ENCODE measurements at places on chromosomes 5 and 9.

GRCh38 chr9:90189306-90189705 lies 453.3 kb downstream of the DIRAS2 start:
- DNase-seq, result no peak

GRCh38 chr5:122766130-122766529 lies 8.8 kb upstream of the SNX2 start:
- no peak for DNase-seq

DNA sequence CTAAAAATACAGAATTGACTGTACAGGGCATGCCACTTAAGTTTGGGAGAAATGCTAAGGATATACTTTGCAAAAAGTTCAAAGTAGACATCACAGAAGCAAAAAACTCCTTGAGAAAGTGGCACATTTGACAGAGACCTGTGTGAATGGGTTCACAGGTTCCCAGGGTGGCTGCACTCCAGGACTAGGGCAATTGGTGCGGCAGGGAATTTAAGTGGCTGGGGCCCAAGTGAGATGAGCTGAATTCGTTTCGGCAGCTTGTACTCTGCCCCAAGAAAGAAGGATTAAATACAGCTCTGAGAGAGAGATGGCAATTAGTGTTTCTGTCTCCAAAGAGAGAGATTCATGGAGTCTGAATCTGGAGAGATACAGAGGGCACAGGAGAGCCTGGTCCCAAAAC lies 280.1 kb downstream of the FBXL17 start:
- no peak for DNase-seq

DNA sequence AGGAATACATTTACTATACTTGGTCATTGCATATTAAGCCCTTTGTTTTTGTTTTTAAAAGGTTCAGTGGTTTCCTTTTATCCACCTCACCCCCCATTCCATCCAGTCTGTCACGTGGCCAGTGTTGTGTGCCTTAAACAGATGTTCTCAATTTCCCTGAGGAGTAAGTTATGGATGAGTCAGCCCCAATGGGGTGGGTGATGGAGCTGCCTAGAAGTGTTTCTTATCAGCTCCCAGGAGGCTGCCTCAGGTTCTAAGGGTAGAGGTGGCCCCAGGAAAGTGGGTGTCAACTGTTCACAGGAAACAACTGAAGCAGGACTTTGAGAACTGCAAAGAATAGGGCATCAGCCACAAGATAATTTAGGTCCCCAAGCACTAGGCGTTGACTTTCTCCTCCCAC lies 41.1 kb downstream of the ACTBL2 start:
- DNase-seq, result no peak

GRCh38 chr9:18368206-18368605 lies 105.7 kb upstream of the ADAMTSL1 start:
- DNase-seq, result no peak

- no peak for DNase-seq
Observed at GRCh38 chr5:180823346-180823745, 20.7 kb upstream of the MGAT1 start.

GRCh38 chr5:137233726-137234125 lies 265.4 kb downstream of the SPOCK1 start:
- DNase-seq, result no peak

GRCh38 chr5:111237470-111237869 lies 13.3 kb downstream of the CAMK4 start:
- DNase-seq, result no peak

GRCh38 chr5:157126-157715 lies 34.1 kb upstream of the LRRC14B start:
- DNase-seq, result no peak

GRCh38 chr5:119405419-119405818 lies 46.9 kb upstream of the HSD17B4 start:
- no peak for DNase-seq

DNA sequence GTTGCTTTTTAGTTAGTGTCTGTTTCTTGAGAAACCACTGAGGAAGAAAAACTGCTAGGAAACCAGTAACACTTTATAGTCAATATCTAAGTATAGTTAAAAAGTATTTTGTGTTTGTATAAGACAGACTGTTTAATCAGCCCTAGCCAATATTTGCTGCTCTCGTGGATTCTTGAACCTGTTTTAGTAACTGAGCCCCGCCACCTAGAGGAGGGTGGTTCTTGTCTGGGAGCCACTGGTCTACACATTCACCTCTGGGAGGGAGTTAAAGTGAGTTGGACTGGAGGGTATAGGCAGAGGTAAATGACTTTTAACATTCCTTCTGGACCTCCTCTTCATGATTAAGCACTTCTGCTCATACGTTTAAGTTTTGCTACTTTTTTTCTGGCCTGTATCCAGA lies 117.2 kb downstream of the SPATA31D1 start:
- DNase-seq, result no peak

DNA sequence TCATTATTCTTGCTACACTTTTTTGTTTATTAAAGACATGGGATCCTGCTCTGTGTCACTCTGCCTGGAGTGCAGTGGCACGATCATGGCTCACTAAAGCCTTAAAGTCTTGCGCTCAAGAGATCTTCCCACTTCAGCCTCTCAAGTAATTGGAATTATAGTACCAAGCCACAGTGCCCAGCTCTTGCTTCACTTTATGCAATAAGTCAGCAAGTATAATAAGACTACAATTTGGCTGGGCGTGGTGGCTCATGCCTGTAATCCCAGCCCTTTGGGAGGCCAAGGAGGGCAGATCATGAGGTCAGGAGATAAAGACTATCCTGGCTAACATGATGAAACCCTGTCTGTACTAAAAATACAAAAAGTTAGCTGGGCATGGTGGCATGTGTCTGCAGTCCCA lies 5.9 kb downstream of the C9orf153 start:
- DNase-seq, result no peak

Measured in AML-193 (cell line).